Germinal center (tissue), 1 donor: ENCODE measurements at places on chromosomes 1 and 21.

DNA sequence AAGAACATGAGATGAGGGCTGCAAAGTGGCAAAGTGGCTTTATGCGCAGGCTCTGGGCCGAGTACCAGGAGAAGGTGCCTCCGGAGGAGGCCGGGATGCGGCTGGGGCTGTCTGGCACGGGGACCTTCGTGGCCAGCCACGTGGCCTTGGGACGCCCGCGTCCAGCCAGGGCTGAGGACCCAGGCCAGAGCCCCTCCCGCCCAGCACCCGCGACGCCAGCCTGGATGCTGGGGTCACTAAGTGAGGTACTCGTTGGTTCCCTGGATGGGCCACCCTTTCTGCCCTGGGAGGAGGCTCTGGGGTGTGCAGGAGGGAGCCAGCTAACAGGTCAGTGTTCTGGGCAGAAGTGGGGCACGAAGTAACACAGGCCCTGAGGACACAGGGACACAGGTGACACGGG lies 12.6 kb downstream of the SCNN1D start:
- DNase-seq: no peak

- DNase-seq: peak; percentile 64
Observed at GRCh38 chr1:183022202-183023145, 746 bp upstream of the LAMC1 start.

GRCh38 chr1:70760154-70760553 lies 287.5 kb downstream of the PTGER3 start:
- DNase-seq: no peak

- no peak for DNase-seq
Observed at GRCh38 chr1:55234016-55234415, 18.9 kb upstream of the USP24 start.

DNA sequence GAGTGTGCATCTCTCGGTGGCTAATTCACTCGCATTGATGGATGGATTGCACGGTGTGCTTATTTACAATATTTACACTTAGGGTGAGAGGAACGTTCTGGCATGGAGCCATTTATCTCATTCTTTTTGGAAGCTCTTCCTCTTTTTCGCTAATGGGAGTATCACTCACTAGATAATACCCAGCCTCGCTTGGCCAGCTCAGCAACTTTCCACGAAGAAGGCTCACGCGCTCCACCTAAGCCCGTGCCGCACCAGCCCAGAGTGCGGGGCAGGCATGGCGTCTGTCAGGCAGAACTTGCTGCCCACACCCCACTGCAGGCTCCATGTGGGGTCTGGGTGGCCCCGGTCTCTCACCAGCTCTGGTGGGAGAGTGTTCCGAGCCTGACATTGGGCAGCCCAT lies 484.9 kb downstream of the NPHP4 start:
- no peak for DNase-seq

DNA sequence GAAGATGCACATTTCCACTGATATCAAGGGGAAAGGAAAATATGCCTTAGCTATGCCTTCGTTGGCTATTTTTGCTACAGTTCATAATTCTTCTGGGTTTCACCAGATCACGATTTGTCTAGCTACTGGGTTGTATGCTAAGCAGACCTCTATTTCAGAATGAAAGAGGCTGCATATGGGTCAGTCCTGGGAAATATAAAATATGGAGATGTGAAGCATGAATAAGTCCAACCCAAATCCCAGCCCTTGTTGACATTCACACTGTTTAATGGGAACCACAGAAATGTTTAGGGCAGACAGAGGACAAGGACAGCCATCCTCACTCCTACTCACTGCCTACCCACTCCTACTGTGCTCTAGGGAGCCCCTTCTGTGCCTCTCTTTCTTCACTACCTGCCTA lies 343.2 kb upstream of the CAMK1G start:
- no peak for DNase-seq

GRCh38 chr1:78383923-78384322 lies 106.9 kb upstream of the PTGFR start:
- no peak for DNase-seq

- no peak for DNase-seq
Observed at GRCh38 chr1:101902199-101902598, 94.5 kb downstream of the OLFM3 start.

GRCh38 chr1:160427625-160428024 lies 27.3 kb downstream of the VANGL2 start:
- DNase-seq: no peak

- DNase-seq: no peak
Observed at GRCh38 chr21:45322231-45322959, 34.7 kb upstream of the POFUT2 start.

GRCh38 chr1:44067266-44068250 lies 36.3 kb upstream of the SLC6A9 start:
- DNase-seq: peak; percentile 31

- DNase-seq: no peak
Observed at GRCh38 chr1:198986442-198986841, 347.6 kb downstream of the PTPRC start.

- no peak for DNase-seq
Observed at GRCh38 chr1:200885623-200886402, 8.9 kb upstream of the INAVA start.

DNA sequence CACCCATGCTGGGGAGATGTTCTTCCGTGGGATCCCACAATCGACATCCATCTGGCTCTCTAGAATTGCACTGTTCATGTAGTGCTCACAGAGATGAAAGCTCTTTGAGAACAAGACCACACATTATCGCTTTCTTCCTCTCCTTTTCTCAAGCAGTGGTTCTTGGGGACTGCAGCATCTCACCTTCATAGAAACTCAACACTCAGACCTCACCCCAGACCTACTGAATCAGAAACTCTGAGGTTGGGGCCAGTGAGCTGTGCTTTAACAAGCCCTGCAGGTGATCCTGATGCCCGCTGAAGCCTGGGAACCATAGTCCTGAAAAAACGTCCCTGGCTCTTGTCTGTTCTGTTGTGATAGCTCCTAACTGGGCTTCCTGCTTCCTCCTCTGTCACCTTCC lies 251.3 kb upstream of the FGGY start:
- DNase-seq: no peak

- DNase-seq: no peak
Observed at GRCh38 chr1:208562151-208562960, 318.2 kb upstream of the PLXNA2 start.

DNA sequence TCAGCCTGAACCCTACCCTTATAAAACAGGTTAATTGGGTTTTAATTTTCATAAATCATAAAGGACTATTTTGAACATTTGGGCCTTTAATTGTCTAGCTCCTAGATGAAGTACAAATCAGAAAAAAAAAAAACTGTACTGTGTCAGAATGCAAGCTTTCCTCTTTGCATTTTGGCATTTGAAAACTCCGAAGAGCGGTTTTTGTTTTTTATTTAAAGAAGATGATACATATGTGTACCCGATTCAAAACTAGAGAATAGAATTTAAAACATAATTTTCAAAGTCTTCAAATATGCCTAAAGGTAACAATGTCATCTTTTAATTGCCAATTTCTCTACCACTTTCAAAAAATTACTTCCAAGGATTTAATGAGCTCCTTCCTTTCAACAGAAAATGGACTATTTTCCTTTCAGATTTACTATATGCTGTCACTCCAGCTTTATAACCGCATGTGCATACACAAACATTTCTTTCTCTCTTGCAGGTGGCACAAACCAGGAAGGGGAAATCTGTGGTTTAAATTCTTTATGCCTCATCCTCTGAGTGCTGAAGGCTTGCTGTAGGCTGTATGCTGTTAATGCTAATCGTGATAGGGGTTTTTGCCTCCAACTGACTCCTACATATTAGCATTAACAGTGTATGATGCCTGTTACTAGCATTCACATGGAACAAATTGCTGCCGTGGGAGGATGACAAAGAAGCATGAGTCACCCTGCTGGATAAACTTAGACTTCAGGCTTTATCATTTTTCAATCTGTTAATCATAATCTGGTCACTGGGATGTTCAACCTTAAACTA lies 33.7 kb downstream of the MRPL39 start:
- DNase-seq: no peak

DNA sequence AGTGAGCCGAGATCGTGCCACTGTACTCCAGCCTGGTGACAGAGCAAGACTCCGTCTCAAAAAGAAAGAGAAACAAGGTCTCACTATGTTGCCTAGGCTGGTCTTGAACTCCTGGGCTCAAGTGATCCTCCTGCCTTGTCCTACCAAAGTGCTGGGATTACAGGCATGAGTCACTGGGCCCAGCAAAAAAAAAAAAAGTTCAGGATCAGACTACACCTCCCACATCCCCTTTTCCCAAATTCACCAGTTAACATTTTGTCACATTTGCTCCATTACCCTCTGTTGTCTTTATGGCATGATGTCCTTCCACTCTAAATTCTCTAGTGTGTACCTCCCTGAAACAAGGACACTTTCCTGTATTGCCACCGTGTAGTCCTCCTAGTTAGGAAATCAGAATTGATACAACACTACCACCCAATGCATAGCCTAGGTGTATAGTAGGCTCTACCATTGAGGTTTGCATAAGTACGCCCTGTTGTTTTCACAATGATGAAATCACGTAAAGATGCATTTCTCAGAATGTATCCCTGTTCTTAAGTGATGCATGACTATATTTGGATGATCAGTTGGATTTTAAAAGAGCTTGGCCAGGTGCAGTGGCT lies 10.7 kb downstream of the SPEN start:
- no peak for DNase-seq

DNA sequence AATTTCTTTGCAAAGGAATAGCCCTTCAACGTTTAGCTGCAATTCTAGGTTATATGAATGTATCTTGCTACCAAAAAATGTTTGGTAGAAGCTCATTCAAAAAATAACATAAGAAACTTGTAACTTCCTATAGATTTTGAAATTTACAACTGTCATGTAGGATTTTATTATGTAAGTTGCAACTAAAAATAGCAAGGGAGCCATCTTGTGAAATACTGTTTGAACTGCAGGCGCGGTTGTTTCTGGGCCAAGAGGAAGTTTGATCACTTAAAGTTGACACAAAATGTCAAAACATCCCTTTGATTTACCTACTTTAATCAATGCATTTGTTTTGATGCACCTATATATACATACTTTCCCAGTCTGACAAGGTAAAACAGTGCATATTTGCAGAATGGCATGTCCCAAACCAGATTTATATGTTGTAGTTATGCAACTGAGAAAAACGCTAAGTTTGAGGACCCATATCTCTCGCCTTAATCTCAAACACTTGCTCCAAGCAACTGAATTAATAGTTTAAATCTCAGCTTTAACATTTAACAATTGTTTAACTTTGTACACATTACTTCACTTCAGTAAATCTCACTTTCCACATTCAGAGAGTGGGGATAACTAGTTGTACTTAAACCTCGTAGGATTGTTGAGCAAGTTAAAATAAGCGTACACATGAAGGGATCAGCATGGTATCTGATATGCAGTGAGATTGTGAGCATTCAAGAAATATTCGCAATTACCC lies 63.9 kb downstream of the KCNK2 start:
- no peak for DNase-seq

GRCh38 chr1:15957221-15958095 lies 18.4 kb downstream of the ZBTB17 start:
- no peak for DNase-seq

GRCh38 chr1:181909010-181909409 lies 152.5 kb downstream of the ZNF648 start:
- DNase-seq: no peak

DNA sequence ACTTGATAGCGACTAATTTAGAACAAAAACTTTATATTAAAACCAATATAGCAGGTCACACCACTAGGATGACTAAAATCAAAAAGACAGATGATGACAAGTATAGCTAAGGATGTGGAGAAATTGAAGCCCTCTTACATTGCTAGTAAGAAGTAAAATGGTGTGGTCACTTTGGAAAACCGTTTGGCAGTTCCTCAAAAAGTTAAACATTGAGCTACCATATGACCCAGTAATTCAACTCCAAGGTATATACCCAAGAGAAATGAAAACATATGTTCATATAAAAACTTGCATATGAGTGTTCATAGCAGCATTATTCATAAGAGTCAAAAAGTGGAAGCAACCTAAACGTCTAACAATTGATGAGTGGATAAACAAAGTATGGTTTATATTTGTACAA lies 13.0 kb upstream of the SERINC2 start:
- no peak for DNase-seq

GRCh38 chr1:24110642-24111261 lies 1.2 kb downstream of the MYOM3 start:
- DNase-seq: no peak

DNA sequence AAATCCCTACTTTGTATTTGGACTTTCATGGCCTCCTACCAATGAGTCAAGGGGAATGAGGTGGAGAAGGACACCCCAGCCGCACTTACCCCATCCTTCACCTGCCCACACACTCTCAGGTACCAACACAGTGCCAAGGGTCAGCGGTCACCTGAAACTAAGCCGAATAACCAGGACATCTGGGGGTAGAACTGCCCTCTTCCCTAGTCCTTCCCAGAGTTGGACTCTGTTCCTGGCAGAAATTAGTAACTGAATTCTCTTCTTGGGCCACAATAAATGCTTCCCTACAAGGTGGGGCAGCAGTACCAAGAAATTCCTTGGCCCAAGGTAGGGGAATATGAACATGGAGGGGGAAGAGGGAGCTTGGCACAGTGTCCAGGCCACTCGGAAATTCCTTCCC lies 7.3 kb downstream of the SLC45A3 start:
- no peak for DNase-seq

- DNase-seq: no peak
Observed at GRCh38 chr1:81689531-81689941, 111.2 kb upstream of the ADGRL2 start.

GRCh38 chr1:84862810-84863251 lies 30.2 kb downstream of the LPAR3 start:
- DNase-seq: no peak

DNA sequence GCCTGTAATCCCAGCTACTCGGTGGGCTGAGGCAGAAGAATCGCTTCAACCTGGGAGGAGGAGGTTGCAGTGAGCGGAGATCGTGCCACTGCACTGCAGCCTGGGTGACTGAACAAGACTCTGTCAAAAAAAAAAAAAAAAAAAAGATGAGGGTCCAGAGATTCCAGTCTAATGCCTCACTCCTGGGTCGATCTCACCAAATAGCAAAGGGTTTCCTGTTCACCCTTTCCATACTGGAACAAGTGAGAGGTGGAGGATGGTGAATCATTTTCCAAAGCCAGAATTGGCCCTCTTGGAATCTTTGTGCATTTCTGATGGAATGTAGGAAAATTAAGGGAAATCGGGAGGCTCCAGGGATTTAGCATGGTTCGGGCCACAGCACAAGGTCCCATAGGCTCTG lies 58.1 kb upstream of the ZNF648 start:
- DNase-seq: no peak

DNA sequence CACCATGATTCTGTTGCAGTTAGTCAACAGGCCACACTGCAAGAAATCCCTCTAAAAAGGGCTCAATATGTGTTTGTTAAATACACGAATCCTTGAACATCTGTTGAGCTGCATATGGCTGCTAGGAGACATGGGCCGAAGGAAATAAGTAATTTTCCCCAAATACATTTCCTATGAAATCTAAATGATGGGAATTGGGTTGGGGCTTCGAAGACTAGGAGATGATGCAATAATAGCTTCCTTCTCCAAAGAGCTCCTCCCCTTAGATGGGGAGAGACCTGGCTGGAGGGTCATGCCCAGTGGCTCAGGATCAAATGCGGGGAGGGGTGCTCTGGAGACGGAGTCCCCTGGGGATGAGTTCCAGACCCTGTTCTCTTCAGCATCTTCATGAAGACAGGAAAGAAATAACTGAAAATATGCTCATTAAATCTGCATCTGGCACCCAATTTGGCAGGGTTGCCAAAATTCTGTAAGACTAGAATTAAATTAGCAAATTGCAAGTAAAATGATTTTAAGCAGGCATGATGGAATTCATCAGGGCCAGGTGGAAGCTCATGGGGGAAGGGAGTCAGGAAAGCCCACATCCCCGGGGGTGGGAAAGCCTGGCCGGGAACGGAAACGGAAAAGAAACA lies 165.0 kb upstream of the EDN2 start:
- DNase-seq: no peak
